ENCODE measurements at places on chromosomes 2 and 18.

- no peak for DNase-seq
Measured at GRCh38 chr2:166972418-166972817, 84.1 kb downstream of the XIRP2 start.

- DNase-seq, result no peak
Measured at GRCh38 chr18:63259567-63260379, 59.8 kb downstream of the BCL2 start.

DNA sequence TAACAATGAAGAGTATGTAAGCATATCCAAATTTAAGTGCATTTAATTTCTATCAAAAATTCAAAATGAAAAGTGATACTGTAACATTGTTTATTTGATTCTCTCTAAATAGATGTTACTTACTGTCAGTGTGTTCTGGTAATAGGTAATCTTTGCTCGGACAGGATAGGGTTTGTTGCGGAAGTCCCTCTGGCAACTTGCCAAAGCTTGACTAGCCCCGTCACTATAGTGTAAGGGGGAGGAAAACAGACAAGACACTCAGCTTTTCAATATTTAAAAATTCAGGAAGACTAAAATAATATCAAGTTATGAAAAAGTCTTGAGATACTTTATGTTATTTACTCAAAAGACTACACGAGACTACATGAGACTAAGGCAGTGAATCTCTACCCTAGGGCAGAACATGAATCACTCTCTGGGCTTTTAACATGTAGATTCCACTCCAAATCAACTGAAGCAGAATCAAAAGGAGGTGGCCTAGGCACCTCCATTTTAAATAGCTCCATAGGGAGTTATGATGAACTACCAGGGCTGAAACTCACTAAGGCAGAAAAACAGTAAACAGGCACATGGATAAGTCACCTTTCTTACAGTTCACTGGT lies 5.9 kb downstream of the LMAN1 start:
- DNase-seq, result no peak

GRCh38 chr2:22957446-22957845 lies 427.5 kb upstream of the KLHL29 start:
- no peak for DNase-seq

DNA sequence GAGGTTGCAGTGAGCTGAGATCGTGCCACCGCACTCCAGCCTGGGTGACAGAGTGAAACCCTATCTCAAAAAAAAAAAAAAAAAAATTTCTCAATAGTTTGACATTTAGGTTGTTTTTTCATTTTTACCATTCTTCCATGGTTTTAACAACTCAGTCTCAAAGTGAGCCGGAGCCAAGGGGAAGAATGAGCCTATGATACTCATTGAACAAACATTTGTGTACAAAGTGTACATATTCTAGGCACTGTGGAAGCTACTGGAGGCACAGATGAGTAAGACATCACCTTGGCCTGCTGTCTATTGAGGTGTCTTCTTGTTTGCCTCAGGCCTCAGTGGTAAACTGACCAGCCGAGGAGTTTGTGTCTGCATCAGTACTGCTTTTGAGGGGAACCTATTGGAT lies 21.9 kb downstream of the CENPO start:
- no peak for DNase-seq

GRCh38 chr2:83280391-83280790 lies 1178.7 kb downstream of the SUCLG1 start:
- no peak for DNase-seq

GRCh38 chr2:237723602-237724001 lies 75.0 kb upstream of the RBM44 start:
- no peak for DNase-seq

DNA sequence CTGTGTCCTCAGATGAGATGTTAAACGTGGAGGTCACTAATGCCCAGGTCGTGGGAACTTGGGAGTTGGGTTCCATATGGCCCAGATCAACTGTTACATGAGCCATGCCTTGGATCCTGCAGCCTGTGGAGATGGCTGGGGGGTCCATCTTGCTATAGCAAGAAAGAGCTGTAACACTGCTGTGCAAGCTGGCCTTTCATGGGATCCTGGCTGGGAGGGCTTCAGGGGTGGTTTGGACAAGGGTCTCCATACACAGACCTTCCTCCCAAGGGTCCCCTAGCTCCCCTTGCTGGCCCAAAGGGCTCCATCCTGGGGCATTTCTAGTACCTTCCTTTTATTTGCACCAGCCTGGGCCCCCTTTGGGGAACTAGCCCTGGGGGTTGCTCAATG lies 337.7 kb downstream of the DYSF start:
- no peak for DNase-seq

- DNase-seq, result no peak
Measured at GRCh38 chr2:29509878-29510277, 394.7 kb downstream of the CLIP4 start.

DNA sequence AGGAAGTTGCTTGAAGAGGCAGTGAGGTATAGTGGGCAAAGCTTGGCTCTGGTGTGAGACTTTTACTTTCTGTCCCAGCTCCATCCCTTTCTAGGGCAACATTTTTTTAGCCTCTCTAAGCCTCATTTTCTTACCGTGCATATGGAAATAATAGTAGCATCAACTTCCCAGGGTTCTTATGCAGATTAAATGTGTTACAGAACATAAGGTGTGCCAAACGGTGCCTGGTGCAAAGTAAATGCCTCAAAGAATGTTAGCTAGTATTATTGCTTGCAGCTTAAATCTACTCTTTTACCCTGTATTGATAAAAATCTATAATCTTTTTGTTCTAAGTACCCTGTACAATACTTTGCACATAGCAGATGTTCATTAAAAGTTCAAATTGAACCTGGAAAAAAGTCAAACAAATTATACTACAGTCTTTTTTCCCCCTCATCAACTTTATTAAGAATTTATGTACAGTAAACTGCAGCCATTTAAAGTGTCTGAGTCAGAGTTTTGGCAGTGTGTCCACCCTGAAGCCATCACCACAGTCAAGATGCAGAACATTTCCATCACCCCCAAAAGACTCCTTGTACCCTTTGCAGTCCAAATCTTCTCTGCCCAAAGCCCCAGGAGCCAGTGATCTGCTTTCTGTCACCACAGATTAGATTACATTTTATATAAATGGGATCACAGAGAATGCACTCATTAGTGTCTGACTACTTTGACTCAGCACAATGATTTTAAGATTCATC lies 10.6 kb downstream of the MAPRE2 start:
- no peak for DNase-seq

DNA sequence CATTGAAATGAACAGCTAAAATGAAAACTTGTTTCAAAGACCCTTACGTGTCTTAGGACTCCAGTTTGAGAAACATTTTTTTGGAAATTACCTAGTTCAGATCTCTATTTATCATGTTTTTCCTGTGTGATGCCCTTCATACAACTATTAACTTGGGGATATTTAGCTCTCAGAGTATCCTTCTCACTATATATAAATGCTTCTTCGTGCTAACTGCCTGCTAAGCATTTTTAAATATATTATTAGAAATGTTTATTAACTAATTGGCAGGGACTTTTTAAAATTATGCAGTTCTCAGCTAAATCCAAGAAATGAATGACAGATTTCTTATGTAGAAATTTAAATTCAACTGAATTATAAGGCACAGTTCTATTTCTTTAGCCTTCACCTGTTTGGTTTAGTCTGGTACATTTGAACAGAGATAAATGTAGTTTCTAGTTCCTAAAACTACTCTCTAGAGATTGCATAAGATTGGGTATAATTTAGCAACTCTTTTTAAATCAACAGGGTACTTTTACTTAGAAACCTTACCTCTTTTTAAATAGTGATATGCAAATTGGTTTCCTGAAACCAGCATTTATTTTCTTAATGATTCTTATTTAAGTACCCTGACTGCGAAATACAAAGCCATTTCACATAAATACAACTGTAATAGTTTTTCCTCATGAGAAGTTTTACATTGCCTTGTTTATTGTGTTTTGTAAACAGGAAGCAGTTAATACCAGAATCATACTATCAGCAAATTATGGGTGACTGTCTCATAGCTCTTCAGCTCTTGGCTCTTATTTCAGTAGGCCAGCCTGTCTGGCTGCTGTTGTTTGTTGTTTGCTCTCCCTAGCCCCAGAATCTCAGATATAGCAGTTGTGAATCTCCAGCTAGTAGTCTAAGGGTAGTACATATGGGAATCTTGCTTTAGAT lies 140.7 kb downstream of the PTRHD1 start:
- no peak for DNase-seq

- DNase-seq, result no peak
Measured at GRCh38 chr2:65062843-65063825, 6.9 kb downstream of the CEP68 start.

DNA sequence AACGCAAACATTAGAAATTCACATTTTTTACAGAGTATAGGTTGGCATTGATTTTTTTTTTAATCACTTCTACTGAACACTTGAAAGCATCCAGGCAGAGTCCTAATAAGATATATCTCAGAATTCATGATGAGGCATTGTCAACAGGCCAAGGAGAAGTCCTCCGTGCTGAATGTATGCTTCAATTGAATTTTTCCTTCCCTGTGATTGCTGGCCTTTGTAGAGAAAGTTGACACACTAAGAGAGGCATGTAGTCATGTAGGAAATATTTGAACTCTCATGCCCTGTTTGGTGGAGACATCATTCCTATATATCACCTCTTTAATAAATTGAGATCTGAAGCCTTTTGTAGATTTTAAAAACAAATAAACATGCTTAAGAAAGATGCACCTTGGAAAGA lies 844.9 kb downstream of the CPS1 start:
- DNase-seq, result no peak

GRCh38 chr2:46837112-46837454 lies 78.5 kb downstream of the MCFD2 start:
- DNase-seq, result no peak

DNA sequence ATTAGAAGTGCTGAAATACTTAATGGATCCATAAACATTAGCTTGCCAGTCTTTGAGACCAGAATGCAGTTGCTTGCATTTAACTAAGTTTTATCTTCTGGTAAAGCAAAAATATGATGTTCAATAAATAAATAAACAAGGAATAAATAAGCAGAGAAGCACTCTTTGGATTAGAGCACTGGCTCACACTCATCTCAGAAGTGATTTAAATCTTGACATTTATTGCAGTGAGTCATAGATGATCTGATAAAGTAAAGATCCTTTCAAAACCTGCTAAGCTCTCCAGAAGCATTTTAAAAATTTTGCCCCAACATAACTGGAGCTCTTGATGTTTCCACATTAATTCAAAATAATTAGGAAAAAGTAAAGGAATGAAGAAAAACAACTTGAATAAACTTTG lies 66.8 kb downstream of the KYNU start:
- no peak for DNase-seq

GRCh38 chr2:9001229-9001628 lies 2.3 kb downstream of the MBOAT2 start:
- no peak for DNase-seq

DNA sequence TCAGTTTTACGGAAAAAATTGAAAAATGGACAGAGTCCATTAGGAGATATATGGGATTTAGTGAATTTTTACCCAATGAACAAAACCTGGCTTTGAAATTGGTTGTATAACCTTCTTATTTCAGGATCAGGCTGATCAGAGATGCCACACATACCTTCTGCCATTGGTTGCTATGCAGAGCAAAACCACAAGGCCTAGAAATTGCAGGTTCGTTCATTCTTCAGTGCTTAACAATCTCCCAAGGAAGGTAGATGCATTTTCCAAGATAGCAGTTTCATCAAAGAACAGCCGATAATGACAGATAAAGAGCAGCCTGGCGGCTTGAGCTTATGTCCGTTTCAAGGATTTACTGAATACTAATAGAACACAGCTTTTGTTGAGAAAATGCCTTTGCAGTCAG lies 868.8 kb downstream of the EPHA4 start:
- DNase-seq, result no peak

DNA sequence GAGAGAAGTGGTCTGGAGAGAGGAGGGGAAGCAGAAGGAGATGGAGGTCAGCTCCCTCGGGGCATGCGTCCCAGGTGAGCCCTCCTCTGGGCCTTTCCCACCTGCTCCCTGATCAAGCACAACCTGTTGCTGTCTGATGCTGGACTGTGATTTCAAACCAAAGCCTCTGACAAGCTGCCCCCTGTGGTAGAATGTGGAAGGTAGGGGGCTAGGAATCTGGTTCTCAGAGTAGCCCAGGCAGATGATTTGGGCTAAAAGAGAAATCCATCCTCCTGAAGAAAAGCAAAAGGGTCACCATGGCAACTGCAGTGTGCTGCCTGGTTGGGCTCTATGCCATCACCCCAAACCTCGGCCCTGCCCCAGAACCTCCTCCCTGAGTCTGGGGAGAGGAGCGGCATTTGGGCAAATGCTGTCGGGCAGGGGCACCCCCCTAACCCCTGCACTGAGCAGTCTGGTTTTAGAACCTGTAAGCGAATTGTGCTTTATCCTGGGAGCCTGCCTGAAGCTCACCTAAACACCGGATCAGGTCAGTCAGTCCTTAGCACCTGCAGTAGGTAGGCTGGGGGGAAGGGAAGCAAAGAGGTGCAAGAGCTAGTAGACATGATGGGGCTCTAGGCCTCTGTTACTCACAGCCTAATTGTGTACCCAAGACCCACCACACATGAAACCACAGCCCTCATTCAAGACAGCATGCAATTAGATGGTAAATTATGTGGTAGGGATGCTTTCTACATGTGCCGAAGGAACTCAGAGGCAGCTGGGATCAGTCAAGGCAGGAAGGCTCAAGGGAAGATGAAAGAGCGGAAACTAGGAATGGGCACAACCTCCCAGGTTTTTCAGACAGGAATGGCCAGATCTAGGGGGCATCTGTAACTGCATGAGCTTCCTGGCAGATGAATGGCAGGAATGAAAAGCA lies 83.5 kb downstream of the DNMT3A start:
- no peak for DNase-seq

DNA sequence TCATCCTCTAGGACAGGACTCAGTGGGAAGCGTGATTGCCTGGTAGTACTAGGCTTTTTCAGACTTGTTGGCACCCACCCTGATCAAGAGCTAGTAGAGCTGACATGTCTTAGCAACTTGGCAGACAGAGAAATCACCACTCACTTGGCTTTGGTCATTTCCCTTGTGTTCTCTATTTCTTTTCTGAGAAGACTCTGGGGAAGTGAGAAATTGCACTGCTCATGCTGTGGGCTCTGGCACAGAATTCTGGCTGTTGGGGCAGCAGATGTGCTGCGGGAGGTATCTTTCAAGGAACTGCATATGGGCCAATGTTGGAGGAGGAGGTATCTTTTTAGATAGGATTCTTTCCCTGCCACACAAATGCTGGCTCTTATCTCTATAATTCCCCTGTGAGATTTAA lies 529.1 kb upstream of the MEX3C start:
- DNase-seq, result no peak

DNA sequence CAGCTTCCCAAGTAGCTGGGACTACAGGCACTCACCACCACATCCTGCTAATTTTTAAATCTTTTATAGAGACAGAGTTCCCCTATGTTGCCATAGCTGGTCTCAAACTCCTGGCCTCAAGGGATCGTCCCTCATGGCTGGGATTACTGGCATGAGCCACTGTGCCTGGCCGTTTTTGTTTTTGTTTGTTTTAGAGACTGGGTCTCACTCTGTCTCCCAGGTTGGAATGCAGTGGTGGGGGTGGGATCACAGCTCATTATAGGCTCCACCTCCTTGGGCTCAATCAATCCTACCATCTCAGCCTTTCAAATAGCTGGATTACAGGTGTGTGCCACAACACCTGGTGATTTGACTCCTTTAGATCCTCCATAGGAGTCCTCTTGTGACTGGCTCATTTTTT lies 19.5 kb upstream of the ZDBF2 start:
- DNase-seq, result no peak
